ENCODE measurements at places on chromosomes 13 and 19.
A peak's percentile ranks its signal among the peaks of the same experiment; 100 is the strongest.

GRCh38 chr19:4352701-4353121 lies 9.3 kb downstream of the MPND start:
- peak; percentile 30 for DNase-seq

DNA sequence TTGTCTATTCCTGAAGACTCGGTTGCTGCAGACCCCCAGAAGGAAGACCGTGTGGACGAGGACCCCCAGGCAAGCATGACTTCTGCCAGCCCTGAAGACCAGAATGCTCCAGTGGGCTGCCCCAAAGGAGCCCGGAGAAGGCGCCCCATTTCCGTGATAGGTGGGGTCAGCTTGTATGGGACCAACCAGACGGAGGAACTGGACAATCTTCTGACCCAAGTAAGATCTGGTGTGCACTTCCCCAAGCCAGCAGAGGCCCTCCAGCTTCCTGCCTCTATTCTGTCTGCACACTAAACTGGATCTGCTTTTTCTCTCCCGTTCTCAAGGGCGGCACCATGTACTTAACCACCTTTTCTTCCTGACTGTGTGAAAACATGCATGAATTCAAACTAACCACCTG lies 59.8 kb upstream of the C1QTNF9 start:
- no peak for DNase-seq

- DNase-seq = no peak
These were observed 14.3 kb upstream of the HNRNPUL1 start for GRCh38 chr19:41249707-41250423.

DNA sequence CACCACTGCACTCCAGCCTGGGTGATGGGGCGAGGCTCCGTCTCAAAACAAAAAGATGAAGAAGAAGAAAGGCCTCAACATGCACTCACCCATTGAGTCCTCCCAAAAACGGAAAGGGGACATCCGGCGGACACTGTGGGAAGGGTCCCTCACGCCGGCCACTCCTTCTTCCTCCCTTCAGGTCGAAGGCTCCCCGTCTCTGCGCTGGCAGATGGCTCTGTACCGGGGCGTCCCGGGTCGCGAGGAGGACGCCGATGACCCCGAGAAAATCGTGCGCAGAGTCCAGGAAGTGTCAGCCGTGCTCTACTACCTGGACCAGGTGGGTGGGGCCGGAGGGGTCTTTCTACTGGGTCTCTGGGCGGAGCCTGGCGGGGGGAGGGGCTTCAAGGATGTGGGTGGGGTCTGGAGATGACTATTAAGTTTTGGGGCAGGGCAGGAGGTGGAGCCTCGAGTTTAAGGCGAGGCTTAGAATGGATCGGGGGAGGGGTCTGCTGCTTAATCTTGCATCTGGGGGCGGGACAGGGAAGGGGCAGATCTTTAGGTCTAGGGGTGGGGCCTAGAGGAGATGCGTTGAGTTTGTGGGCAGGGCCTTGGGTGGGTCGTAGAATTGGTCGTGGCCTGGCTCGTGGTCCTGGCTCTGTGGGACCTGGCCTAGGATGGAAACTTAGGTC lies 90.2 kb downstream of the MAP4K1 start:
- no peak for DNase-seq

- no peak for DNase-seq
These were observed 524.1 kb upstream of the SLITRK5 start for GRCh38 chr13:87147076-87147475.

GRCh38 chr13:29924482-29925350 lies 74.3 kb upstream of the UBL3 start:
- no peak for DNase-seq
